ENCODE measurements at places on chromosomes 6 and 20.
A peak's percentile ranks its signal among the peaks of the same experiment; 100 is the strongest.

- no peak for DNase-seq
These were observed 12.8 kb upstream of the MYMX start for GRCh38 chr6:44203955-44204354.

- no peak for DNase-seq
These were observed 653 bp downstream of the NAA20 start for GRCh38 chr20:20017844-20018185.

DNA sequence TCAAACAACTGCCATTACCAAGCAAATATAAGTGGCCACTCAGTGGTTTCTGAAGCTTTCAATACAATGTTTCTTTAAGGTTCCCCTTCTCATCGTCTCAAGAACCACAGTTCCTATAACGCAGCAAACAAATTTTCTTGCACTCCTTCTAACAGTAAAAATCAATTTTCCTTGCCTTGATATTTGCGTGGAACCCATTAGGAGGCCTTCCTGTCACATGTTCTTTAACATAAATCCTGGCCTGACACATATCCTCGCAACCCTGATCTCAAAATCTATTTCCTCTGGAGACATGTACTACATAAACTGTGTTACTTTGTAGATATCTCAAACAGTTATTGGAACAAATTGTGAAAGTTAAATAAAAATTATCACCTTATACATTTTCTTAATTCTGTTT lies 65.9 kb upstream of the MANEA start:
- no peak for DNase-seq

- no peak for DNase-seq
These were observed 23.5 kb downstream of the TBC1D20 start for GRCh38 chr20:438571-439469.

DNA sequence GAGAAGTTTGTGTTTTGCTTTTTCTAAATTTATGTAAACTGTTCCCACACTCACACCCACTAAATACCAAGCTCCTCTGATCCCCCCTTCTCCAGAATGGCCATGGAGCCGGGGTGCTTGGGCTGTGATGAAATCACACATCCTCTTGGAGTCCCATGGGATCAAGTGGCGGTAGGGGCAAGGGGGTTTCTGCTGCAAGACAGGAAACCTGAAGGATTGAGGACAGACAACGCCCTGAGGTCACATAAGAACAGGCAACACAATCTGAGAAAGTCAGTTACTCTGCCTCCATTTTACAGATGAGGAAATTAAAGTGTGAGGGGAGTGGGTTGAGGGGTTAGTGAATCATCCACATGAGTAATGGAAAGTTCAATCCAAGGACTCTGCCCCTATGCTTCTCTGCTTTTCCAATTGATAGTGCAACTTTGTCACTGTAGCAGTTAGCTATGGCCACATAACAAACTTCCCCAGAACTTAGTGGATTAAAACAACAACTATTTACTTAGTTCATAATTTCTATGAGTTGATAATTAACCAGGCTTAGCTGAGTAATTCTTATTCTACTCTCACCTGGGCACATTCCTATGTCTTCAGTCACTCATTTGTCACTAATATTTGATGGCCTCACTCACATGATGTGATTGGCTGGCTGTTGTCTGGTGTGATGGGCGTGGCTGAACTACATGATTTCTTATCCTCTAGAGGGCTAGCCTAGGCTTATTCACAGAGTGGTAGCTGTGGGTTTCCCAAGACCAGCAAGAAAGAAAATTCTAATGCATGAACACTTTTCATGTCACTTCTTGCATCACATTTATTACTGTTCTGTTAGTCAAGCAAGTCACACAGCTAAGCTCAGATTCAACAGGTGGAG lies 311.1 kb upstream of the RNF24 start:
- DNase-seq = no peak

DNA sequence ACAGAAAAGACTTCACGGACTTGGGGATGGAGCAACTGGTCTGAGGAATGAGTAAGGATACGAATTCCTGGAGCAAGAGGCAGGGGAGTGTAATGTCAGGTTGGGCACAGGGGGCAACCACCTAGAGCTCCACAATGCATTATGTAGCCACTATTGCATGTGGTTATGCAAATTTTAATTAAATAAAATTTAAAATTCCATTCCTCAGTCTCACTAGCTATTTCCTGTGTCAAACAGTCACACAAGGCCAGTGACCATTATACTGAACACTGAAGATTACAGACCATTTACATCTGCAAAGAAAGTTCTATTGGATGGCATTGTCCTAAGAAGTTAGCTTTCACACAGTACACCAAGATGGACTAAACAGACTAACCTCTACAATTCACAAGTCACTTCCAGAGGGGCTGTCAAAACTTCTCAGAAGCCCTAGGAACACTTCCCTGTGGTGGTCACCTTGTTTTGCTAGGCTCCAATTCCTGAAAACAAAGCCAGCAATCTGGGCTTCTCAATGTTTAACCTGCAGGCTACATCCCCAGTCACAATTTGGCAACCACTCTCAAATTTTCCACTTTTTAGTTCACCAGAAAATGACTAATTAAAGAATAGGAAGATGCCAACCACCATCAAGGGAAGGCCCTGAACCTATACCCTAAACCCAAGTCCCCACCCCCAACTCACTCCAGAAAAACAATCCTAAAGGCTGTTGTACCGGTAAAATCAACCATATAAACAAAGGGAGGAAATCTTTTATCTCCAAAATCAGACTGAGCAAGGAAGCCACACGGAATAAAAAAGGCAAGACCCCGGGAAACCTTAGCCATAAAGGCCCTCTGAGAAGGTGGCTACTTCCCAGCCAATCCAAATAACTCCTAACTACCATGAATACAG lies 34.2 kb upstream of the C20orf203 start:
- peak; percentile 47 for DNase-seq

- DNase-seq = no peak
These were observed 5.3 kb upstream of the ANKRD66 start for GRCh38 chr6:46741482-46741881.

- peak; percentile 26 for DNase-seq
These were observed 45.9 kb upstream of the SASH1 start for GRCh38 chr6:148296771-148297170.

- DNase-seq = no peak
These were observed 86.6 kb downstream of the SESN1 start for GRCh38 chr6:109008054-109008453.

GRCh38 chr6:49468042-49468441 lies 4.9 kb downstream of the CENPQ start:
- no peak for DNase-seq

DNA sequence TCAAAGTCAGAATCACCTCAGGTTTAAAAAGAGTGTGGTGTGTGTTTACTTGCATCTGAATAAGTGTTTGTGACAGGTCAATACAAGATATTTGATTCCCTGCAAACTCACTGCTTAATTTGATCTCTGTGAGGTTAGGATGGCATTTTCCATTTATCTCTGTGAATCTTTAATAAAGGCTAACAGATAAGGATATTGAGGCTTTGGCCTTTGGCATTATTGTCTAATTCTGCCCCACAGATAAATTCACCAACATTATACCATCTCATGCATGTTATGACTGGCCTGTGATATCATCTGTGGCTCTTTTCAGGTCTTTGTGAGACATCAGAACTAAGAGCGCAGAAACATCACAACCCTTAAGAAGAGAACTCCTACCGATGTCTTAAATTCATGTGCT lies 84.7 kb downstream of the TRMT6 start:
- DNase-seq = no peak

DNA sequence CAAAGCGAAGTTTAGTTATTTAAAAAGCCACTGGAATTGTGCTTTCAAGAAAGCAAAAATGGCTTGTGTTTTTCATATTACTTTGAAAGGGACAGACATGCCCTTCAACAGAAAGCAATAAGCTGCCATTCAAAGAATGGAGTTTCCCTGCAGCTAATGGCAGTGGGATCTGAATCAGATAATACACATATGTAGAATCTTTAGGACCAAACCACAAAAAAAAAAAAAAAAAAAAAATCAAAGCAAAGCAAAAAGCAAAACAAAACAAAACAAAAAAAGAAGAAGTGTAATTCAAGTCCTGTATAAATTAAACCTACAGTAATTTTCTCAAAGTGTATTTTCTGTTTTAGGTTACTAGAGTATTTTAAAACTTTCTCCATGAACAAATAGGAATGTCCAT lies 63.6 kb upstream of the ZNF217 start:
- DNase-seq = no peak

DNA sequence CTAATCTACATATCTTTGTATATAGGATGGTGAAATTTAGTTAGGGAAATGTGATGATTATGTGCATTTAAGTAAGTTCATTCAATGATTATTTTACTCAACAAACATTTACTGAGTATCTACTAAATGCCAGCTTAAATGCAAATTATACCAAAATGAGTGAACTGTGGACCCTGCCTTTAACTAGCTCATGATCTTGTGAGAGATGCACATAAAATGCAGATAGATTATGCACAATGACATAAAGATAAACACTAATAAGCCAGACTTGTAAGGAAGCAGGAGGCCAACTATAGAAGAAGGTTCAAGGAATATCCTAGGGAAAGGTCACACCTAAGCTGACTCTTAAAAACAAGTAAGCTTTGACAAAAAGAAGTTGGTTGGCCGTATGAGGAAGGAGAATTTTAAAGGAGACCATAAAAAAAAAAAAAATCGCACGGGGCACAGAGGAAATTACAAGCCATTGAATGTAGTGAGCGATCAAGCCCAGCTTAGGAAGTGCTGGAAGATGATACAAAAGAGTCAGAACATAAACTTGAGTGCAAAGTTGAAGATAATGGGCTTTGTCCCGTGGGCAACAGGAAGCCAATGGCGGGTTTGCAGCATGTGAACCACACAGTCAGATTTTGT lies 107.9 kb downstream of the NRSN1 start:
- DNase-seq = no peak

GRCh38 chr6:53581173-53581773 lies 36.4 kb upstream of the GCLC start:
- DNase-seq = peak; percentile 73

- DNase-seq = no peak
These were observed 155.8 kb upstream of the AFDN start for GRCh38 chr6:167670938-167671338.

GRCh38 chr20:25467441-25467840 lies 60.0 kb downstream of the GINS1 start:
- DNase-seq = no peak

DNA sequence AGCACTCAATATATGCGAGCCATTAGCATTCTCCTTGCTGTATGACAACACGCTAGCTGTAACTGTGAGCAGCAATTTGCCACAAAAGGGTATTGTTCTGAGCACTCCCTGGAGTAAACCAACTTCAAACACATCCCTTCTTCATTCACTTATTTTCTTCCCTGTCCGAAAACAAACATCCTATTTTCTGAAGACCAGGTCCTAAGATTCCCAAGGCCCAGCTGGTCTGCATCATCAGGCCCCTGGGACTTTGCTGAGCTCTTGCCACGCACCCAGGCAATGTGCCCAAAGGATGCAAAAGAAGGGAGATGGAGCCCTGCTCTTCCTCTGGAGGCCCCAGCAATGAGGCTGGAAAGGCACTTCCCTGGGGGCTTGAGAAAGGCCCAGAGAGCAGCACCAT lies 118.1 kb downstream of the PREX1 start:
- DNase-seq = no peak

GRCh38 chr20:35328095-35328685 lies 36.0 kb upstream of the FAM83C start:
- no peak for DNase-seq

DNA sequence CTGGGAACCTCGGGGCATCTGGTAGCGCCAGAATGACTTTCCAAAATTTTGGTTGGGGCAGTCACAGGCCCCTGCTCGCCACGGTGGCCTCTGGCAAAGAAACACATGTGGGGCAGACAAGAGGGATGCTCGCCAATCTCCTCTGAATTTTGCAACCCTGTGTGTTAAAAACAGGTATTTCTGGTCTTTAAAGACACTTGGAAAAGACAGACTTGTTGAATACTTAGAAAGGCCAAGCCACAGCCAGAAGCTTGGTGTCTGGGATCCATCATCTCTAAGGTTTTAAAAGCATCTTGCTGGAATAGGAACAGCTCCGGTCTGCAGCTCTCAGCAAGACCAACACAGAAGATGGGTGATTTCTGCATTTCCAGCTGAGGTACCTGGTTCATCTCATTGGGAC lies 31.2 kb downstream of the HLA-E start:
- no peak for DNase-seq

GRCh38 chr20:18284805-18285533 lies 3.4 kb upstream of the ZNF133 start:
- DNase-seq = peak; percentile 51

GRCh38 chr20:46512943-46513844 lies at the start of gene ZNF334:
Gene ZNF334 (minus strand): TSS chr20:46513559. CDS start chr20:46512102, 1,457 bp downstream.
- peak; percentile 42 for DNase-seq

GRCh38 chr6:142421285-142422117 lies 119.7 kb downstream of the ADGRG6 start:
- DNase-seq = peak; percentile 67

- DNase-seq = no peak
These were observed 102.7 kb downstream of the BMP5 start for GRCh38 chr6:55772730-55773129.

GRCh38 chr6:146292506-146292905 lies 251.1 kb upstream of the RAB32 start:
- no peak for DNase-seq

- DNase-seq = peak; percentile 18
These were observed 3.1 kb upstream of the CCM2L start for GRCh38 chr20:32006841-32007786.

GRCh38 chr6:157261606-157262005 lies 61.7 kb downstream of the TMEM242 start:
- DNase-seq = no peak

- no peak for DNase-seq
These were observed 46.7 kb downstream of the DNAAF9 start for GRCh38 chr20:3360752-3361151.

GRCh38 chr20:47059536-47059935 lies 164.9 kb downstream of the EYA2 start:
- no peak for DNase-seq

GRCh38 chr20:42530855-42531448 lies 658.8 kb downstream of the PTPRT start:
- DNase-seq = no peak

- DNase-seq = no peak
These were observed 16.7 kb downstream of the BTN2A1 start for GRCh38 chr6:26474439-26474881.

- DNase-seq = no peak
These were observed 62.5 kb downstream of the BMP7 start for GRCh38 chr20:57203986-57204385.

GRCh38 chr6:14123386-14124111 lies 6.0 kb downstream of the CD83 start:
- no peak for DNase-seq

- no peak for DNase-seq
These were observed 1.6 kb downstream of the SIRT5 start for GRCh38 chr6:13576017-13576416.

GRCh38 chr6:4776493-4777393 lies 539 bp downstream of the CDYL start:
- DNase-seq = peak; percentile 33

DNA sequence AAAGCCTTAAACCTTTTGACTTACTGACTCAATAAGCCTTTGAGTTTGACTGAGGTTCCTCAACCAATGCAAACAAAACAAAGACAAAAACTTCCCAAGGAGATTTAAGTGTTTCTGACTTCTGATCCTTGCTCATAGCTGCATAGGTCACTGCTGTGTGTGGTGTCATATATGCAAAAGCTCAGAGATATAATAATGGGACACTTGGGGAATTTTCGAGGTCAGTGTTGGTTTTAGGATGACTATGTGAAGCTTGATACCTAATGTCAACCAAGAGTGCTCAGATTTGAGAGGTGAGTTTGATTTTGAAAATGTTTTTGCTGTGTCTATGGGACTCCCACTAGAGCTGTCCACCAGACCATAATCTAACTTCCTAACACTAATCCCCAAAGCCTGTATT lies 26.2 kb downstream of the ZKSCAN8 start:
- no peak for DNase-seq

Measured in astrocyte of the spinal cord (primary cell).